ENCODE measurements at places on chromosomes 1 and 21. TPM values are rescaled to one million over a fixed set of nuclear protein-coding genes. Genes with fewer than 3 reads are reported as not detected.

DNA sequence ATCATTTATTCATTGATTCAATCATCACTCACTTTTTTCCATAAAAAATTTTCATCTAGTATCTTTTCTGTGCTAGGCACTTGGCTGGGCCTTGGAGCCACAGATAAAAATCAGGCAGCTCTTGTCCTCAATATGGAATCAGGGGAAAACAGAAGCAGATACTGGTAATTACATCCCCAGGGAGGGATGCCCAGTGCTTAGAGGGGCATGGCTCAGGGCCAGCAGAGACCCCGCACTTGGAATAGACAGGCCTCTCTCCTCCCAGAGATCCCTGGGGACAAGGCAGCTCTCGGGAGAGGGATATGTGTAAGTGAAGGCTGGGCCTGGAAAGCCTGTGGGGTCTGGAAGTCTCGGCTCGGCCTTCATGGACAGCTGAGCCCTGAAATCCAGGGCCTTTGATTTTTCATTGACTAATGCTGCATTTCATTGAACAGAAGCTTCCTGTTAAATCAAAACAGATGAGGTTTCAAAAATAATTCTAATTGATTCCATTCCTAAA lies 180.4 kb downstream of the FOXD2 start:
- DNase-seq, result no peak

Gene CRABP2
- total RNA-seq, result 3.2 TPM

DNA sequence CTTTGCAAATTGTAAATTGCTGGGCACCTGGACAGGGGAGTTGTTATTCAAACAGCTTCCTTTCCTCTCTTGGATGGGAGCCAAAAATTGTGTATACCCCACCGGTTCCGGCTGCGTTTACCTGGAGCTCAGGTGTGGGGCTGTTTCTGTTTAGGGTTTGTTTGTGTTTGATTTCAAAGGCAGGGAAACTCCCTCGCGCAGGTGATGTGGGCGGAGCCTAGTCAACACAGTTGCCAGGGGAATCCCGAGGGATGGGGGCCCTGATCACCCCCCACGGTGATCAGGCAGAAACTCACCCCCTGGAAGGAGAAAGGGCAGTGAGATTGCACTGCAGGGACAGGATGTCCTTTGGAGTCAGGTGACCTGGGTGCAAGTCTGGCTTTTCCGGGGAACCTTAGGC lies 28.3 kb downstream of the CDCP2 start:
- no peak for DNase-seq

Gene TMCO2
- not detected for total RNA-seq

DNA sequence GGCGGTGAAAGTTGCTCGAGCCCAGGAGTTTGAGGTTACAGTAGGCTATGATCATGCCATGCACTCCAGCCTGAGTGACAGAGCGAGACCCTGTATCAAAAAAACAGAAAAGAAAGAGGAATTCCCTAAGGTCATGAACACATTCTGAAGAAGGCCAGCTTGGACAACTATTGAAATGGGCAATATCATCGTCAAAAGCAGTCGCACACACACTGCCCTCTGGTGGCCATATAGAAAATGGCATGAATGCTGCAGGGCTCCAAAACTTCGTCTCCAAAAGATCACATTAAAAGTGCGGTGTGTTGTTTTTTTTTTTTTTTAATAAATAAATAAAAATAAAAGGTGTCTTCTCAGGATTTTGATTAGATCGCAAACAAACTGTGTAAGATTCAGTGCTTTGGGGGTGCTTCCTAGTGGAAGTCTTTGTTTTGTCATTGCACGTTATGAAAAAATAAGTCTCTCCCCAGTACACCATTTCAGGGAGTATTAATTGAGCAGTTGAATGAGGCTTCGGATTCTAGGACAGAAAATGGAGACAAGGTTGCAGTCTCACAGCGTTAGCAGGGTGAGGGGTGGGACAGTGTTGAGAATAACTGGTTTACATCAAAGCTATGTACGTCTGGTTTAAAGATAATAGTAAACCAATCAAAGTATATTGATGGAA lies 87.5 kb upstream of the FMN2 start:
- DNase-seq, result no peak

GRCh38 chr1:44655609-44656008 lies 18.7 kb downstream of the TMEM53 start:
- no peak for DNase-seq

All from CD4-positive, alpha-beta T cell (primary cell).